PC-3 (cell line): ENCODE measurements at places on chromosomes 5 and 9. TPM values are rescaled to one million over a fixed set of nuclear protein-coding genes. Genes with fewer than 3 reads are reported as not detected.

DNA sequence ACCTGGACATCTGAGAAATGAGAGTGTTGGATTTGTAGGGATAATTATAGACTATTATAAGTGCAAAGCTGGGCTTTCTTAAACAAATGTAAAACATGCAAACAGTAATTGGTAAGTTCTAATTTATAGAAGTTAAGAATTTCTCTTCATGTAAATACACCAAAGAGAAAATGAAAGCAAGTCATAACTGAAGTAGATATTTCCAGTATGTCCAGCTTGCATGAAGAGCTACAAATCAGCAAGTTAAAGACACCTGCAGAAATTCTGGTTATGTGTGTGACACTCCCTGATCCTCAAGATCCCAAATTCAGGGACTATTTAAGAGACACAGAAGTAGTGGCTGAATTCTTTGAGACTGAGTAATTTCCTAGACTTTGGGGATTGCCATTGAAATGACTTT lies 308.9 kb downstream of the TLE4 start:
- H3K36me3 ChIP-seq = no peaks in the 10 kb centered on the region
- H3K4me3 ChIP-seq = peak overlapping the region; percentile 18; the same call in 1 of the 2 replicates
- no peaks in the 10 kb centered on the region for H3K27me3 ChIP-seq
- H3K4me1 ChIP-seq = no peaks in the 10 kb centered on the region
- H3K27ac ChIP-seq = no peak overlapping the region

DNA sequence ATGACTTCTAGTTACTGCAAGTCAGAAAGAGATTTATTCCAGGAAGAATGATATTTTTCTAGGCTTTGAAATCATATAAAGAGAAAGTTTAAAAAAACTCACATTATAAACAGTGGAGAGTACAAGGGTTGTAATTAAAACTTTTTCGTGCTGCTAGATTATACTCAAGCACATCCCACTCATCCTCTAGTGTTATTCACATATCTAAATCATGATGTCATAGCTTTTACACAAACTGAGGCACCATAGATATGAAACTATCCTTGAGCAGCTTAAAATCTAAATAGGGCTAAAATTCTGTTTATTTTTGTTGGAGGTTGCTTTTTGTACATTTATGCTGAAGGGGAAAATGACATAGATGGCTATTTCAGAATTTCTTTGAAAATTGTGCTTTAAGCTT lies 30.0 kb downstream of the TENT2 start:
- H3K27me3 ChIP-seq = no peaks in the 10 kb centered on the region
- H3K4me1 ChIP-seq = no peaks in the 10 kb centered on the region
- no peak overlapping the region for H3K4me3 ChIP-seq
- H3K27ac ChIP-seq = no peak overlapping the region
- peaks cover 15% of the 10 kb centered on the region for H3K36me3 ChIP-seq

DNA sequence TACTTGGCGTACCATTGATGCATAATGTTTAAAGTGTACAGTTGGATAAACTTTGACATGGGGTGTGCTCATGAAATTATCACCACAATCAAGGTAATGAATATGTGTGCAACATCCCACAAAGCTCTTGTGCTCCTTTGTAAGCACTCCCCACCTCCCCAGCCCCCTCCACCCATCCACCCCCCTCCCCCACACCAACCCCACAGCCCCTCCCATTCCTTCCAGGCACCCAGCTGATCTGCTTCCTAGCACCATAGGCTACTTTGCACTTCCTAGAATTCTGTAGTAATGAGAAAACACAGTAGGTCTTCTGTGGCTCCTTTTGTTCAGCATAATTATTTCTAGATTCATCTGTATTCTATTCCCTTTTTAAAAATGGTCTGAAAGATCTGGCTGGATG lies 24.5 kb downstream of the FGD3 start:
- no peak overlapping the region for H3K4me3 ChIP-seq
- H3K36me3 ChIP-seq = no peaks in the 10 kb centered on the region
- H3K4me1 ChIP-seq = peaks cover 27% of the 10 kb centered on the region
- DNase-seq = no peak

LCN10 gene
- not detected in 2 replicates for total RNA-seq

SMU1 gene
- 17.4 and 17.6 TPM in 2 replicates for total RNA-seq
